ENCODE measurements at places on chromosomes 1 and 21. TPM values are rescaled to one million over a fixed set of nuclear protein-coding genes. Genes with fewer than 3 reads are reported as not detected.

DNA sequence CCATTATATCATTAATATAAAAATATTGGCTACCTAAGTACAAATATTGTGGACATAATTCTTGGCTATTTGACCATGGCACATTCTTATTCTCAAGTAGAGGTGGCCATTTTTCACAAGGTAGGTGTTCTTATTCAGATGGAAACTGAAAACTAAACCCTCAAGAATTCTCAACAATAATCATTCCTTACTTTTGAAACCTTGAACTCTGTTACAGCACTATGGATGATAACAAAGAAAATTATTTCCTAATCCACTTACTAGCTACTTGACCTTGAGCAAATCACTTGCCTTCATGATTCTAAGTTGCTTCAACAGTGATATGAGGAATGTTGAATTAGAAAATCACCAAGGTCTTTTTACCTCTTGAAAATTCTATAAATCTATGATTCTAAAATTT, 482.2 kb downstream of the PTPRC start:
- no peak for DNase-seq

DNA sequence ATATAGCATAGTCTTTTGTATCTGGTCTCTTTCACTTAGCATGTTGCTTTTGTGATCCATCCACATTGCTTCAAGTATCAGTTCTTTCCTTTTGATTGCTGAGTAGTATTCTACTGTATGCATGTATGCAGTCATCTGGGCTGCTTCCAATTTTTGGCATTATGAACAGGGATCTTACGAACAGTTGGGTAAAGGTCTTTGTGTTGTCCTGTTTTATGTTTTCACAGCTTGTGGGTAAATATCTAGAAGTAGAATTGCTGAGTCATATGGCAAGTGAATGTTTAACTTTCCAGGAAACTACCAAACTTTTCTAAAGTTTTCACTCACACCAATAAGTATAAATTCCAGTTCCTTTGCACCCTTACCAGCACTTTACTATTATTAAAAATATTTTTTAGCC, 60.9 kb downstream of the LHX4 start:
- no peak for DNase-seq

GRCh38 chr1:76086597-76086996, 12.1 kb downstream of the ST6GALNAC3 start:
- no peak for DNase-seq

GRCh38 chr1:242629396-242629795, 104.9 kb upstream of the PLD5 start:
- no peak for DNase-seq

- no peak for DNase-seq
Observed at GRCh38 chr1:228494391-228494790, 7.2 kb downstream of the RNF187 start.

DNA sequence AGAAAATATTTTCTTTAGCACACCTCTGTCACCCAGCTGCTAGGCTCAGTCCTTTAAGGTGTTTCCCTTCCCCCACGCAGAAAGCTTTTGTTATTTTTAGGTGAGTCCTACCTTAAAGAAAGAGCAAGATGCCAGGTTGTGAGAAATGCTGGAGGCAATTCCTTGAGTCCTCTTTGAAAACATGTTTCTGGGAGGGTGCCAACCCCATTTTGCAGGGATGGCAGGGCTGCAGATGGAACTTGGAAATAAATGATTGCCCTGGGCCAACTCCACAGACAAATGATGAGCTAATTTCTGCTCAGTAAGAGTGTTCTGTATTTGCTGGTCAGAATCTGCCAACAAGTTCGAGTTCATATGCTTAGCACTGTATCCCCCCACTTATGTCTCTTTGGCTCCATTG, 119.2 kb upstream of the RAB3GAP2 start:
- DNase-seq: no peak

DNA sequence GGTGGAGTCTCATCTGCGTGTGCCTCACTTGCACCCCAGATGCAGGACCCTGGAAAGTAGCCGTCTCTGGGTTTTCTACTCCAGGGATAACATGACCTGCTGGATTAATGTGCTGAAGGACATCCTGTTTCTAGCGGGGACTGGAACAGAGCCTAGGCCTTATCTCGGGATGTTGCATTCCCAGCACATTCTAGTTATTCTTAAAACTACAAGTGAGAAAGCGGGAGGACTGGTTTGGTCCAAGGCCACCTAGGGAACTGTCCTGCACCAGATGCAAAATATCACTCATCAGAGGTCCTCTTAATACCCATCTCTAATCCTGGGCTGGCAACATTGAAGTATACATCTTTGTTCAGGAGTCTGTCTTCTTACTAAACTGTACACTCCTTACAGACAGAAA, 179.9 kb downstream of the ZC3H11B start:
- no peak for DNase-seq

DNA sequence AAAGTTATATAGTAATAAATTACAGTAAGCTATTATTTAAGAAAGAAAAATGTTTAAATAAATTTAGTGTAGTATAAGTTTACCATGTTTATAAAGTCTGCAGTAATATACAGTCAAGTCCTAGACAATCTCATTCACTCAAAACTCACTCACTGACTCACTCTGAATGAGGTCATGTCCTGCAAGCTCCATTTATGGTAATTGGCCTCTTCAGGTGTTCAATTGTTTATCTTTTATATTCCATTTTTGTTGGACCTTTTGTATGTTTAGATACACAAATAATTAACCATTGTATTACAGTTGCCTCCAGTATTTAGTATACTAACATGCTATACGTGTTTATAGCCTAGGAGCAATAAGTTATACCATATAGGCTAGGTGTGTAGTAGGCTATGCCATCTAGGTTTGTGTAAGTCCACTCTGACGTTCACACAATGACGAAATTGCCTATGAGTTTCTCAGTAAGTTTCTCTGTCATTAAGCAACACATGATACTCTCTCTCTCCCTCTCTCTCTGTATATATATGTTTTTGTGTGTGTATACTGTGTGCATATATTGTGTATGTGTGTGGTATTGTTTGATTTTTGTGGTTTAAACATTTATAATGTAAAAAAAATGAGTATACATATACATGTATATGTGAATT, 161.2 kb downstream of the NCAM2 start:
- no peak for DNase-seq

Gene PADI4
- total RNA-seq: not detected

All from SJSA1 (cell line).